Caki2 (cell line): ENCODE measurements at places on chromosomes 4 and X. TPM values are rescaled to one million over a fixed set of nuclear protein-coding genes. Genes with fewer than 3 reads are reported as not detected.
A peak's percentile ranks its signal among the peaks of the same experiment; 100 is the strongest.

DNA sequence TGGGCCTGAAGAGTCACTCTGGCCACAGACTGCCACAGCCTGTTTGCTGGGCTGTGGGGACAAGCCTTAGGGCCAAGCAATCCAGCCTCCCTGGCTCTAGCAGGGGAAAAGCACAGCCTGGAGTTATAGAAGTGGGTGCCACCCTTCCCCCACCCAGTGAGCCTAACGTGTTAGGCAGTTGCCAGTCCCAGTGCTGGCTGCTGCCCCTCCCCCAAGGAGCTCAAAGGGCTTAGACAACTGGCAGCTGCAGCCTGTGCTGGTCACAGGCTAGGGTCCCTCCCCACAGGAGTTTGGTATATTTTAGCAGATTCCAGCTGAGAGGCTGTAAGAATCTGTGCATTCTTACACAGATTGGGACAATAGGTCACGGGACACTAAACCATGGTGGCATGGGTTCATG is 370.3 kb upstream of the FGF16 start:
- no peak for DNase-seq

DNA sequence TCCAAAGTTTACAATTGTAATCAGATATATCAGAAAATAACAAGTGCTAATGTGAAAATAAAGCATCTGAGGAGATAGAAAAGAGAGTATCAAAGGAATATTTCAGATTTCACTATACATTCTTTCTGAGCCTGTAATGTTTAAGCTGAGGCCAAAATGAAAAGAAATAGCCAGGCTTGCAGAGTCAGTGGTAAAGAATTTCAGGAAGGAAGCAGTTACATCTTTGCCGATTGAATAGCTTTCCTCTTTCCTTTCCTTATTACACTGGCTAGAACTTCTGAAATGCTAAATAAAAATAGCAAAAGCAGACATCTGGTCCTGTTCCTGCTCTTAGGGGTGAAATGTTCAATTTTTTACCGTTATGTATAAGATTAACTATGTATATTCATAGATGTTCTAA is 1441.6 kb upstream of the PCDH7 start:
- DNase-seq = no peak

- DNase-seq = no peak
These were observed 208.6 kb upstream of the SLC7A11 start for GRCh38 chr4:138450546-138451275.

The DRP2 gene
- 0.24 TPM in 1 of 2 replicates, not detected in the other for total RNA-seq

The MAOB gene
- total RNA-seq = 5.6 and 7.1 TPM in 2 replicates

DNA sequence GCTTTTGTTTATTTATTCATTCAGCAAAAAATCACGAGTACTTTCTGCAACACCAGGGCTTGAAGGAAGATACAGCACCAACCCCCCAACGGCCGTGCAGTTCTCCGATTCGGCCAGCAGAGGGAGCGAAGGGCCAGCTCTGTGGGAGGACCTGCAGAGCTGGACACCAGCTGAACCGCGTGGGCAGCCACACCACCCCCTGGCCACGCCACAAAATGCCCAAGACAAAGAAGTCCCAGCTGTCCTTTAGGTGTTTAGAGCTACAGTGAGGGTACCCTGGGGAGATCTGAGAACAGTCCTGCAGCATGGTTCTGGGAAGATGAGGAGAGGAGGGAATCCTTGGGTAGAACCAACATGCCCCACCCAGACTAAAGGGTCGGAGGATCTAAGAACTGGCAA is 83.1 kb downstream of the RELL1 start:
- peak; percentile 58 for DNase-seq

GRCh38 chr4:2324891-2325290 is 63.0 kb upstream of the MXD4 start:
- DNase-seq = no peak

DNA sequence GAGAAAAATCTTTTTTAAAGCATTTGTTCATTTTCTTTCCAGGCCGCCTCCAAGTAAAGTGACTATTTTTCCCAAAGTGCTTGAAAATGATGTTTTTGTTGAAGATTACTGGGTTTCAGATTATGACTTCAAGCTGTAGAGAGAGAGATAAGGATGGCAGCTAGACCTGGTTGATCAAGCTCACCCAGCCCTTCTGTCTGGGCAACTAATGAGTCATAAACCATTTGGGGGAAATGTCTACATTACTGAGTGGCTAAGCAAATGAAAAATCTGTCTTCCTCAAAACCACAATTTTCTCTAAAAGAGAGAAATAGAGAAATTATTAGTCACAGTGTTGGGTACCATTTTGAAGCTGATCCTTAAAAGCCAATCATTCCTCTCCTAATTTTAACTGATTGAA is 355.4 kb upstream of the CPEB2 start:
- no peak for DNase-seq

GRCh38 chr4:174575436-174575835 is 53.1 kb upstream of the HPGD start:
- DNase-seq = no peak

The MTNR1A gene
- total RNA-seq = 0.20 TPM in 1 of 2 replicates, not detected in the other

DNA sequence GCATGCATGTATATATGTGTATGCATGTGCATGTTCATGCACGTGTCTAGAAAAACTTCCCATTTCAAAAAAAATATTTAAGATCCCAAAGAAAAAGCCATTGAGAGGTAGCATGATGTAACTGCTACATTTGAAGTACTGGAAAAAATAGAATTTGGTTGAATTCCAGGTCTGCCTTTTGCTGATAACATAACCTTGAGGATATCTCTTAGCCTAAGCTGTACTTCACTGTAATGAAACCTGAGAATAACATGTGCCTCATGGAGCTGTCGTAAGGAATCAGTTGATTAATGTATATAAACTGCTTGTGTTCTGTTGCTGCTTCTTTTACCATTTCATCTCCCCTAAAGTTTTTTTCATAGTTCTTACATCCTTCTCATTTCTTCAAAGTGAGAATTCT is 351.8 kb downstream of the GRIA2 start:
- DNase-seq = no peak

DNA sequence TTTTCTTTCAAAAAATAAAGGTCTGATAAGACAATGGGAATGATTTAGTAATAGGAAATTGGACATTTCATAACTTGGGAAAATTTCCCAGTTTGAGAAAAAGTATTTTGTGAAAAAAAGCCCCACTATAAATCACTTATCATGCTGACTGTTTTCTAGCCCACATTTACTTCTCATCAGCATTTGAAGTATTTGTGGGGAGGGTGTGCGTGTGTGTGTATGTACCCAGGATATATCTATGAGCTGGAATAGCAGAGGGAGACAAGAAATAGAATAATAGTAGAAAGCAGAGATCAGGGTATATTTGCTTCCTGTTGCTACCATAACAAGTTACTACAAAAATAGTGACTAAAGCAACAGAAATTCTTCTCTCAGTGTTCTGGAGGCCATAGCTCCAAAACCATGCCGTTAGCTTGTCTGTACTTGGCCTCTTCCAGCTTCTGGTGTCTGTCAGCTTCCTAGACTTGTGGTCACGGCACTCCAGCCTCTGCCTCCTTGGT is 139.8 kb downstream of the PTTG2 start:
- DNase-seq = no peak

The CHRNA9 gene
- total RNA-seq = not detected in 2 replicates

GRCh38 chr4:82216219-82216618 is 157.6 kb downstream of the HNRNPD start:
- DNase-seq = no peak

GRCh38 chr4:2948895-2949781 is 14.1 kb downstream of the NOP14 start:
- no peak for DNase-seq
